Skin of body (tissue), 3 donors: ENCODE measurements at places on chromosomes 5 and 9.

- DNase-seq = no peak
Measured at GRCh38 chr5:38472541-38472940, 83.9 kb downstream of the LIFR start.

GRCh38 chr9:107749787-107750444 is 260.3 kb upstream of the KLF4 start:
- DNase-seq = peak; percentile 22

- no peak for DNase-seq
Measured at GRCh38 chr5:98936948-98937715, 8.3 kb upstream of the CHD1 start.

GRCh38 chr9:37405764-37406380 is 16.6 kb upstream of the GRHPR start:
- no peak for DNase-seq

DNA sequence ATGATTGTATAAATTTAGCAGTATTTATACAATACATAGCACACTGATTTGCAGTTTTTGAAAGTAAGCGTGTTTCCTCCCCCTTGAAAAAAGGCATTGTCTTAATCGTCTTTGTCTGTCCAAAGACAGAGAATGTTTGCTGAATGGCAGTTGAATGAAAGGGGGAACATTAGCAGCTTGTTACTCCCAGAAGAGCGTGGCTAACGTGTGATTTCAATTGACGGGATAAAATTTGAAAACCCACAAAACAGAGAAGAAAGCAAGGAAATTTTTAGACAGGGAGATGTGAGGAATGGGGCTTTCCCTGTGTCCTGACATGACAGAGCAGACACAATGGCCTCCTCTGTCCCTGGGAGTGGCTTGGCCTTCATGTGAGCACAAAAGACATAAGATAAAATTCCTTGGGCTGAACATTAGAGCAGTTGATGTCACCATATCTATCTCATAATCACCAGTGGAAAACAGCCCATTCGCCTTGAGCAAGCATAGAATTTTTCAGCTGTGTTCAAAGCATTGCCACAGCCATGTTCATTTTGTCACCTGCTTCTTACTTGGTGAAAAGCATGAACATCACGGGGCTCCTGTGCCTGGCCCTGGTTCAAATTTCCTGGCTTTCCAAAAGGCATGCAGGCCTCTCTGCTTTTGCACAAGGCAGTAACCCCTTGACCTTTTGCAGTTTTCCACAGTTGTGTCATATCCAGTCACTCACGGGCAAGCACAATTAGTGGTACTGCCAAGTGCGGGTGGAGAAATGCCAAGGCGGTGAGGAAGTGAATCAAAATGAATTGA is 126.9 kb downstream of the TLE1 start:
- DNase-seq = peak; percentile 36
